Left renal cortex interstitium (tissue), 4 donors: ENCODE measurements at places on chromosomes 3 and 15.

DNA sequence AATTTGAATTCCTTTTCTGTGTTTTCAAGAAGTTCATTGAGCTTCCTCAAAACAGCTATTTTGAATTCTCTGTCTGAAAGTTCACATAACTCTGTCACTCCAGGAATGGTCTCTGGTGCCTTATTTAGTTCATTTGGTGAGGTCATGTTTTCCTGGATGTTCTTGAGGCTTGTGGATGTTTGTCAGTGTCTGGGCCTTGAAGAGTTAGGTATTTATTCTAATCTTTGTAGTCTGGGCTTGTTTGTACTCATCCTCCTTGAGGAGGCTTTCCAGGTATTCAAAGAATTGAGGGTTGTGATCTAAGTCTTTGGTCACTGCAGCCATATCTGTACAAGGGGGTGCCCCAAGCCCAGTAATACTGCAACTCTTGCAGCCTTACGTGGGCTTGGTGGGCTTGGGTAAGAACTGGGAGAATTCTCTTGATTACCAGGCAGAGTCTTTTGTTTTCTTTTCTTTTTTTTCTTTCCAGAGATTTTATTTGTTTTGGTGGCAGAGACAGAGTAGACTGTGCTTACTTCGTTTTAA is 19.3 kb upstream of the CCNDBP1 start:
- DNase-seq: no peak

- no peak for DNase-seq
Observed at GRCh38 chr3:73504239-73504638, 120.5 kb downstream of the PDZRN3 start.

GRCh38 chr15:45120081-45120972 is 6.2 kb downstream of the DUOXA2 start:
- DNase-seq: no peak

GRCh38 chr15:88647351-88648105 is 8.7 kb downstream of the ISG20 start:
- DNase-seq: no peak

GRCh38 chr3:186339180-186339918 is 22.7 kb downstream of the DGKG start:
- no peak for DNase-seq

DNA sequence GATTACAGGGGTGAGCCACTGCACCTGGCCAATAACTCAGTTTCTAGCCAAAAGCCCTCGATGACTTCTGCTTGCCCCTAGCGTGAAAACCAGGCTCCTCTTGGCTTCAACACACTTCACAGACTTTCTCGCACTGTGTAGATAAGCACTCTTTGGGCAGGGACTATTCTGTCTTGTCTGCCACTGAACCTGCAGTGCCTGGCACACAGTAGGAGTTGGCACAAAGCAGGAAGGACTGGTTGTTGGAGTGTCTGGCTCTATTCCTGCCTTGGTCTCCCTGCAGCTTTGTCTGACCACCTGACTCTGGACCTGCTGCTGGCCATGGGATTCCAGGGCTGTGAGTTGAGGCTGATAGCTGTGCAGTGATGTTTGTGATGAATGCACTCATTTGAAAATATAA is 46.4 kb upstream of the RGMA start:
- DNase-seq: no peak

DNA sequence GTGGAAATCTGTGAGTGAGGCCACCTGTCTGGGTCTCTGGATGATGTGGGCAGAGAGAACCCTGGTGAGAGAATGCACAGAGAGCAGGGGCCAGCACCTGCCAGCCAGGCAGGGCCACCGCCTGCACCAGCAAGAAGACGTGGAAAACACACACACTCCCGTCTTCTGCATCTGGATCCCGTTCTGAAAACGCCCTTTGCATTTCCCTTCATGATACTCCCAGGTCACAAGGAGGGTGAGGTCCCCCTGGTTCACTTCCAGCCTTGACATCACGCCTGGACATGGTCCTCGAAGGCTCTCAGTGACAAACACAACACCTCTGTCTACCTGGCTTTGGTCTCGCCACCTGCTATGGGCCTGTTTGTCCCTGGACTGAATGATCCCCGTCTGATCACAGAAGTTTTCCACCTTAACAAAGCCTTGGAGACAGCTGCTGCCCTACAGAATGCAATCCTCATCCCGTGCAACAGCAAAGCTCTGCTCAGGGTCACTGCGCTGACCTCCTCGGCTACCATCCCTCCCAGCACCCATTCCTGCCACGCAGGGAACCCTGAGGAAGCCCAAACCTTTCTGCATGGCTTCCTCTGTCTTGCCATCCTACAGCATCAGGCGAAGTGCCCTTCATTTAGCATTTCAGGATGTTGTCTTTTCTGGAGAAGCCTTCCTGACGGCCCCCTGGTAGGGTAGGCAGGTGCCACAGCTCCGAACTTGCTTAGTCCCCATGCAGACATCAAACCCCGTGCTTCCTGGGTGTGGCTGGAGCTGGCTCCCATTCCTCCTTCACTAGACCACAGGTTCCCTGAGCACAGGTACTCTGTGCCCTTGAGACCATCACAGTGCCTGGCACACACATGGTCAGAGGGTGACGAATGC is 122.5 kb downstream of the ATP10A start:
- no peak for DNase-seq

- DNase-seq: no peak
Observed at GRCh38 chr3:126103121-126104027, 19.4 kb upstream of the SLC41A3 start.

GRCh38 chr3:61858054-61858453 is 296.7 kb downstream of the PTPRG start:
- no peak for DNase-seq

- DNase-seq: no peak
Observed at GRCh38 chr15:68821841-68822381, 1.2 kb upstream of the ANP32A start.

DNA sequence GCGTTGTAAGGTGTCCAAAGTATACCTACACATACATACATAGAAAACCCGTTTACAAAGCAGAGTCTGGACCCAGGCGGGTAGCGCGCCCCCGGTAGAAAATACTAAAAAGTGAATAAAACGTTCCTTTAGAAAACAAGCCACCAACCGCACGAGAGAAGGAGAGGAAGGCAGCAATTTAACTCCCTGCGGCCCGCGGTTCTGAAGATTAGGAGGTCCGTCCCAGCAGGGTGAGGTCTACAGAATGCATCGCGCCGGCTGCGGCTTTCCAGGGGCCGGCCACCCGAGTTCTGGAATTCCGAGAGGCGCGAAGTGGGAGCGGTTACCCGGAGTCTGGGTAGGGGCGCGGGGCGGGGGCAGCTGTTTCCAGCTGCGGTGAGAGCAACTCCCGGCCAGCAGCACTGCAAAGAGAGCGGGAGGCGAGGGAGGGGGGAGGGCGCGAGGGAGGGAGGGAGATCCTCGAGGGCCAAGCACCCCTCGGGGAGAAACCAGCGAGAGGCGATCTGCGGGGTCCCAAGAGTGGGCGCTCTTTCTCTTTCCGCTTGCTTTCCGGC is 318.6 kb downstream of the FGF12 start:
- DNase-seq: no peak

- DNase-seq: no peak
Observed at GRCh38 chr3:9808345-9809037, 1.6 kb upstream of the TTLL3 start.

DNA sequence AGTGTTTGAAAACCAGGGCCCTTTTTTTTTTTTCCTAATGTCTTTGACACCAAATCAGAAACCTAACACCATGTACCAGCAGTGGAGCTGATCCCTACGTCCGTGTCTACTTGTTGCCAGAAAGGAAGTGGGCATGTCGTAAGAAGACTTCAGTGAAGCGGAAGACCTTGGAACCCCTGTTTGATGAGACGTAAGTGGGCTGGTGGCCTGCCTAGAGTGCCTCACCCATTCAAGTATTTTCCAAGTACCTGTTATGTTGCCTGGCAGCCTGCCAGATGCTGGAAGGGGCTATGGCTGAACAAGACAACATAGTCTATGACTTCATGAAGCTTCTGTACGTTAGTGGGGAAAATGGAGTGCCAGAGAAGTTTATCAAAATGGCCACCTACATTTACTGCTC is 39.7 kb downstream of the ESYT3 start:
- no peak for DNase-seq

DNA sequence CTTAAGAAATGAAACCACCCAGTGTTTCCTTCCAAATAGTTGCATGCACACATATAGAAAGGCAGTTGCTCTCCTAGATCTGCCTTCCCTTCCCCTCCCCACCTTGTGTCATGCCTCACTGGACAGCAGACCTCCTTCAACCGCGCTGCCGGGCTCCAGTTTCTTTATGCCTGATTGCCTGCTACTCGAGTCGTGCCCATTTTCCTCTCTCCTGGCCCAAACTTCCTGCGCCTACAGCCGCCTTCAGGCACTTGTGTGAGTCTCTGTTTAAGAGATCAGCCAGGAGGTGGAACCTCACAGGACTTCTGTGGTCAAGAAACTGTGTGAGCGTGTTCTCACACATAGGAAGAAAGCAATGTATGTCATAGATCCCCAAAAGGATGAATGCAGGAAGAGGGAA is 8.8 kb upstream of the FAM107A start:
- DNase-seq: no peak

DNA sequence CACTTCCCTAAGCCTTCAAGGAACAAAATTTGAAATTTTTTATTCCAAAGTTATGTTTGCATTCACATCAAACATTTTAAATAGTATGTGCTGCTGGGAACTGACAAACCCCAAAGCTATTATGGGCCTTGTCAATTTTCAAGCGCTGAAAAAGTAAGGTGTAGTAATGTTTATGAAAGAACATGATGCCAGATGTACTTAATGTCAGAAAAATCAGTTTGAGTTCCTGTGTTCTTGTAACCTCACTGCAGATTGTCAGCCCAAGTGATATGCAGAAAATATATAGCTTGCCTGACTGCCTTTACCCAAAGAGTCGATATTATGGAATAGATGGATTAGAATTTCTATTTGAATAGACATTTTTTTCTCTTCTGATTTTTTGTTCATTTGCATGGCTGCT is 20.8 kb upstream of the DIPK2A start:
- no peak for DNase-seq

DNA sequence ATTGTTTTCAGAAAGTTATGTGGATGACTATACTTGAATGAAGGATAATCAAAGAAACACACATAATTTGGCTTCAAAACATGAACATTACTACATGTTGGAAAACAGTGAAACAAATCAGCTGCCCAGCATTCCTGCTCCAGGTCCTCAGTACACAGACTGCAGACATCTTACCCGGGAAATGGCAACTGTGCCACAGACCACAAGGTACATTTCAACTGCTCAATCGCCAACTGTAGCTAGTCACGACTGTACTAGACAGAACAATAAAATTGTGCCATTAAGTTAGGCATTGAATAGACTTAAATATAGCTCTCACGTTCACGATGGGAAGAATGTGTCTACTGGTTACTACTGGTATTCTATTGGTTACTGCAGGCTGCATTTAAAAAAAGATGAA is 5.0 kb downstream of the NAA50 start:
- no peak for DNase-seq

DNA sequence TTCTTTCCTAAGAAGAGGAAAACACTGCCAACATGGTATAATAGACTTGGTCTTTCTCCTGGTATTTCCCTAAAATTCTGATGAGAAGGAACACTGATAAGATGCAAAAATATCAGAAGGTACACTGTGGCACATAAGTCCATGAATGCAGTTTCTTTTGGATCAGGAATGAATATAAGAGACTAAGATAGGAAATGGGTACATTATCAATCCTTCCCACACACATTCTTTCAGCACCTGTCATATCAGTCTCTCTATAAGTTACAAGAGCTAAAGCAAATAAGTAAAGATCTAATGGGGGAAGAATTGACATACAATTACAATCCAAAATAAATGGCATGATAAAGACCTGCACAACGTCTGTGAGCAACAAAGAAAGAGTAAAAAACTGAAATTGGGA is 1101.0 kb downstream of the ROBO2 start:
- no peak for DNase-seq

DNA sequence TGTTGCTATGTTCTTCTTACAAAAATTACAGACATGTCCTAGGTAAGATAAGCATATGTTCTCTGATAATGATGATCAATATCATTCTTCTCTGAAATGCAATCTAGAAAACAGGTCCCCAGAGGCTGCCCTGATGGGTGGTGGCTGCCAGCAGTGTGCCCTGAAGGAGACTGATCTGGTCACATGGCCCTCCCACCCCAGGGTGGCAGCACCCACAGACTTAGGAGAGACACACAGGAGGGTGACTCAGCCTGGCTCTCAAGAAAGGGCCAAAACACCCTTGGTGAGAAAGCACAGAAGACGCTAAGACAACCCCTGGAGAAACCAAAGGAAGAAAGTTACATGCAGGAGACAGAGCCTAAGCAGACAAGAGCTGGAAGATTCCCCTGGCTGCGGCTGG is 203.7 kb downstream of the TJP1 start:
- DNase-seq: no peak

DNA sequence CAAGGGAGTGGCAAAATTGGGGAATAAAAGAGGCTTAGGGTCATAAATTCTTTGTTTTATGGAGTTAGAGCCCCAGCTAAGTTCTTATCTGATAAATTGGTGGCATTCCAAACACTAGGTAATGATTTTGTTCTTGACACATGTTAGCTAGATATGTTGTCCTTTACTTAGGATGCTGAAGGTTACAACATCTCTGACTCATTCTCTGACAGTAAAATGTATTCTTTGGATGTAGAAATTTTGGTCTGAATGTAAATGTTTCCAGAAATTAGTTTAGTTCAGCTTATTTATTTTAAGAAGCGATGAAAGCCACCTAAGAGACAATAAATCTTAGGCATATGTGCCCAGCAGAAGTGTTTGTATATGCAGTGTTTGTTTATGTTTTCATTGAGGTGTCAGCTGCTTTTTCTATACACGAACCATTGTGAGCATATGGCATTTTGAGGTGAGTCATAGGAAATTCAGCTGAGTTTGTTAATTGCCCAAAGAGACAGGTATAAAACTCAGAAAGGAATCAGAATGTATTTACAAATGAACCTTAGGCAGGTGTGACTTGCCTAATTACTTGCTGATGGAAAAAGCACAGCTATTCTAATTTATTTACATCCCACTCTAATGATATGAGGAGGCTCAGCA is 247.7 kb downstream of the AGBL1 start:
- DNase-seq: no peak

DNA sequence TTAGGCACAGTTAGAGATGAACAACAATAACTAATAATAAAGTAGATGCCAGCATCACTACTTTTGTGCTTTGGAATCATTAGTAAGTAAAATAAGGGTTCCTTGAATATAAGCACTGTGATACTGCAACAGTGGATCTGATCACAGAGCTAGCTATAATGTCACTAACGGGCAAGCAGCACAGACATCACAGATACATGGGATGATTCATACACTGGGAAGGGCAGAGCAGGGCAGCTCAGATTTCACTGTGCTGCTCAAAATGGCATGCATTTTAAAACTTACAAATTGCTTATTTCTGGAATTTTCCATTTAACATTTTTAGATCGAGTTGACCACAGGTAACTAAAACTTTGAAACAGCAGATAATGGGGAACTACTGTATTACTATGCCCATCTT is 476.6 kb downstream of the FHIT start:
- no peak for DNase-seq

DNA sequence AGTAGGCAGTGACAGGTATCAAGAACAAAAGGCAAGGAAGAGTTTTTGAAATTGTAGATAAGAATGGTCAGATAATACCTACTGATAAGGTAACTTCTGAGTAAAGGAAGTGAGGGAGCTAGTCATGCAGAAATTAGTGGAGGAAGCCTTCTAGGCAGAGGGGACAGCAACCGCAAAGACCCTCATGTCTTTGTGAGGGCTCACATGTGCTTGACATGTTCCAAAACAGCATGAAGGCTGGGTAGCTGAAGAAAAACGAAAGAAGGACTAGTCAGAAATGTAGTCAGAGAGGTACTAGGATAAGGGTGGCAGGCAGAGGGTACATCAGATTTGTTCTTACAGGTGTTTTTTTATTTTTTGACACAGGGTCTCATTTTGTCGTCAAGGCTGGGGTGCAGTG is 5.3 kb downstream of the SIN3A start:
- DNase-seq: no peak
